Putamen (tissue), 1 donor: ENCODE measurements at places on chromosomes 12 and 14.

DNA sequence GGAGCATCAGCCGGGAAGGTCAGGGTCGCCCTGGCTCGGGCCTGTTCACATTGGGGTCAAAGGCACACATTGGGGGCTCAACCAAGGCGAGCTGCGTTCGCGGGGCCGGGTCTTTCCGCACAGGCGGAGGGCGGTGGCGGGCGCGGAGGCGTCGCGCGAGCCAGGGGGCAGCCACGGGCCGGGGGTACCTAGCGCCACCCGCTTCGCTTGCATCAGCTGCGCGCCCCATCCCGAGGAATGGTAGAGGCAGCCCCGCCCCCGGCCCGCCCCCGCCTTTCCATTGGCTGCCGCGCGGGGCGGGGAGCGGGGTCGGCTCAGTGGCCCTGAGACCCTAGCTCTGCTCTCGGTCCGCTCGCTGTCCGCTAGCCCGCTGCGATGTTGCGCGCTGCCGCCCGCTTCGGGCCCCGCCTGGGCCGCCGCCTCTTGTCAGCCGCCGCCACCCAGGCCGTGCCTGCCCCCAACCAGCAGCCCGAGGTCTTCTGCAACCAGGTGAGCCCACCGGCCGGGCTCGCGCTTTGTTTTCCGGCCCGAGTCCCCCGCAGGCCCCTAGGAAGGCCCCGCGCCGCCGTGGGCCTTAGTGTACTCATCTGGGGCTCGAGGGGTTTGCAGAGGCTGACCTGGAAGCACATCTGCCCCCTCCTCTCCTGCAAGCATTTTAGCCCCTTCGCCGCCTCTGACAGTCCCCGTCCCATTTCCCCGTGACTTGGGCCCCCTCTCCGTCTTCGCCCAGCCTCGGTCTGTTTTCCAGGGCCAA lies at the start of gene ALDH2:
TSS of gene ALDH2 (plus strand) at position 326 of the 754 bp plus-strand sequence. CDS start at position 376, 50 bp downstream.
- DNase-seq, result peak; percentile 80

DNA sequence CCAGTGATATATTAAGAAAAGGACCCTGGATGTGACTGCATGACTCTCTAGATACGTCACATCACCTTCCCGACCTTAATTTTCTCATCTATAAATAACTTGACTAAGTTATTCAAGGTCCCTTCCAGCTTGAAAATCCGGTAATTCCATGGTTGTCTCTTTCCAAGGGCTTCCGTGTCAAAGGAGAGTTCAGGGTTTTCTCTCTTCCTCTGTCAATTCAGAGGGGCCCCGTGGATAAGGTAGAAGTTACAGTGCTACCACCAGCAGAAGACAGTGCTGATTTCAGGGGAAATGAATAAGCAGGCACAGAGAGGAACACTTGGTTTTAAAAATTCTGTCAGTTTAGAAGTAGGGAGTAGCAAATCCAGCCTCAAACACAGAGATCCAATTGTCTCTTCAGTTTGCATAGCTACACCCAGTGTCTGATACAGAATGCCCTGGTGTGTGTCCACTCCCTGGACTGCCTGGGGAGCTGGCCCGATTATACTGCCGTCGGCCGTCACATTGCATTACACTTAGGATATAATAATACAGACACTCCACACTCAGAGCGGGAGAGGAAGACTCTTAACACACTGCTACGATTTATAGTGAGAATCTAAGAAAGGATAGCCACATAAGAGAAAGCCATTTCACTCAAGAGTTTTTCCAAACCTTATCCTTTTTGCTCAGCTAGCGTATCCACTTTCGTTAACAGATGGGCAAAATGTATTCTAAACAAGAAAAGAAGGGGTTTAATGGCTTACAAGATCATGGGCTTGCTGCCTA lies 54.7 kb upstream of the GTF2A1 start:
- DNase-seq, result peak; percentile 23

GRCh38 chr14:76480426-76480825 lies 104.5 kb downstream of the ESRRB start:
- no peak for DNase-seq

DNA sequence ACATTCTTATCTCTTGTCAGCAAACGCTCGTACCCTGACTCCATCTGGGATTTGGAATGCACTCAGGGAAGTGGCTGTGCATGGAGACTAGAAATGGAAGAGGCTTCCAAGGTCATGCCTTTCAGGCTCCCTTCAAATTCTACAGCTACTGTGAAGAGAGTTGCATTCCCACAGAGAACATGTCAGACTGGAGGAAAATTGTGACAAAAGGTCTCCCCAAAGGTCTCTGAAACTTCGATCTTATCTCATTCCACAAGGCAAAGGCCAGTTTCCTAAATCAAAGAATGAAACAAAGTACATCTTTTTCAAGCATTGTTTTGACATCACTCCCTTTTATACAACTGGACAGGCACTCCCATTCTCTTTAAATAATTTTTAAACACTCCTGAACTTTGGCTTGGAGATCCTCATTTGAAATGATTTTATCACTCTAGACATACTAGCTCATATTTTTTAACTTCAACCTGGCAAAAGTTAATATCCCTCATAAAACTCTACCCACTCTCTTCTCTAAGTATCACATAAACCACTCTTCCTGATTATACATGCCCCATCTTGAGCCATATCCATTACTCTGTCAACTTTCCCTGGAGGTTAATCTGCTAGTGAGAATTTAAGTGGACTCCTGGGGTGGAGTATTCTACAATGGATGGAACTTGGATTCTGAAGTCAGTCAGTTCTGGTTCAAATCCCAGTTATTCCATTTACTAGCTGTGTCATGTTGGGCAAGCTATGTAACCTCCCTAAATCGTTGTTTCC lies 218.1 kb upstream of the HMGA2 start:
- DNase-seq, result no peak

GRCh38 chr14:53496668-53497067 lies 343.5 kb upstream of the DDHD1 start:
- DNase-seq, result no peak
